Germinal center (tissue), 1 donor: ENCODE measurements at places on chromosomes 7 and 10.

GRCh38 chr10:74406006-74406405 is 255.0 kb downstream of the ADK start:
- no peak for DNase-seq

GRCh38 chr10:105195831-105196230 is 554.7 kb downstream of the SORCS3 start:
- no peak for DNase-seq

- no peak for DNase-seq
Observed at GRCh38 chr10:6170638-6171037, 32.1 kb upstream of the PFKFB3 start.

GRCh38 chr10:104139221-104139620 is 17.2 kb downstream of the SFR1 start:
- no peak for DNase-seq

- no peak for DNase-seq
Observed at GRCh38 chr7:31051598-31052486, at the start of gene ADCYAP1R1. Gene ADCYAP1R1, plus strand, starts transcription at chr7:31052308. Its CDS starts 10,957 bp downstream, at chr7:31063265.

- no peak for DNase-seq
Observed at GRCh38 chr7:156665101-156665500, 24.5 kb downstream of the RNF32 start.

DNA sequence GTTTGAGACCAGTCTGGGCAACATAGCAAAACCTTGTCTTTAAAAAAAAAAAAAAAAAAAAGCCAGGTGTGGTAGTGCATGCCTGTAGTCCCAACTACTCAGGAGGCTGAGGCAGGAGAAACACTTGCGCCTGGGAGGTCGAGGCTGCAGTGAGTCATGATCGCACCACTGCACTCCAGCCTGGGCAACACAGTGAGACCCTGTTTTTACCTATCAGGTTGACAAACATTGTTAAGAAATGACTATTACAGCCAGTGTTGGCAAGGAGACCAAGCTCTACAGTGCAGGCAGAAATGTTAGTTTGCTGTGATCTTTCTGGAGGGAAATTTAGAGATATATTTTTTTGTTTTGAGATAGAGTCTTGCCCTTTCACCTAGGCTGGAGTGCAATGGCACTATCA is 37.3 kb downstream of the CUL1 start:
- DNase-seq: no peak

DNA sequence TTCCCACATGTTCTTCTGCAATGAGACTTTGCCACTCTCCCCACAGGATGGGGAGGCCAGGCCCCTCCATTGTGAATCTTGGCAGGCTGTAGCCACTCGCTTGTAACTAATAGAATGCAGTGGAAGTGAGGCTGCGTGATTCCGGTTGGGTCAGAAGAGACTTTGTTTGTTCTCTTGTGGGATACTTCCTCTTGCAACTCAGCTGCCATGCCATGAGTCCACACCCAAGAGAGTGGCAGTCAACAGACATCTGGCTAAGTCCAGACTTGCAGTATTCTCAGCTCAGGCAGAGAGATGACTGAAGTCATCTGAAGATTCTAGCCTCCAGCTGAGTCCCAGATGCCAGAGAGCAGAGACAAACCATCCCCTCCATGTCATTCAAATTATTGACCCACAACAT is 153.4 kb upstream of the GDF10 start:
- no peak for DNase-seq

- no peak for DNase-seq
Observed at GRCh38 chr10:2938869-2939268, 128.5 kb upstream of the PFKP start.

GRCh38 chr10:82128527-82128926 is 253.5 kb downstream of the NRG3 start:
- no peak for DNase-seq

DNA sequence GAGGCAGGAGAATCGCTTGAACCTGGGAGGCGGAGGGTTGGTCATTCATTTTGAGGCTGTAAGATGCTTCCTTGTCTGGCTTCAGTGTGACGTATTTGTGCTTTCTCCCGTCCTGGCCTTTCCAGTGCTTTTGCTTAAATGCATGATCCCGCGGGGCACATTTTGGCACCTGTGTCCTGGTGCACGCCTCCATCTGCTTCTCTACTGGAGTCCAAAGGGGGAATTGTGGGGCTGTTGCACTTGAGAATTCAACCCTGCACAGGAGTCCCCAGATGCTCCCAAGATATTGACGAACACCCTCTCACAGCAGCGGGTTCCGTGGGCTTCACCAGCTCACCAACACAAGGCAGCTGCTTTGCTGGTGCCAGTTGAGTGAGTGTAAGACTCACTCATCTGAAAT is 10.3 kb upstream of the LRRC27 start:
- no peak for DNase-seq

- no peak for DNase-seq
Observed at GRCh38 chr7:82821037-82821436, 341.6 kb downstream of the PCLO start.
